ENCODE measurements at places on chromosomes 5 and 9.

DNA sequence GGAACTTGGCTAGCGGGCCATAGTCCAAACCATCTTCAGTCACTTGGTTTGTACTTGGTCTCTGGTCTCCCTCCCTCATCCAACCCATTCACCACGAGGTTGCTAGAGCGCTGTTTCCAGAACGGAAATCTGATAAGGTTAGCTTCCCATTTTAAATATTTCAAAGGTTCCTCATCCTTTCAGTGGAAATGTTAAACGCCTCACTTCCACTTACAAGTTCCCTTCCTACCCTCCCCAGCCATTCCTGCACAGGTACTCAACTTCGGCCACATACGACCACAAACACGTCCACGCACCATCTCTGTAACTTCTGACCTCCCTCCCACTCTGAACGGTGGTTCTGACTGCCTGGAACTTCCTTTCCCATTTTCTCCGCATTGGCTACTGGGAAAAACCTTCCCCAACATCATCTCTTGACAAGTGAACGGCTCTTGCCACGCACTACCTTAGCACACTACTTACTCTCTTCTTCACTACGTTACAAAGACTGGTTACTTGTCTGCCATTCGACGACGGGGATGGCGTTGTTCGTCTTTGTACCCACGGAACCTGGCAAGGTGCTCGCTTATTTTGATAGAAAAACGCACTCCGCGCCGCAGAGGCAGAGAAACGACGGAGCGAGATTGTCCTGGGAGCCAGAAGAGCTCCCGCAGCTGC lies 629 bp downstream of the CCNH start:
- DNase-seq, result peak; percentile 15

DNA sequence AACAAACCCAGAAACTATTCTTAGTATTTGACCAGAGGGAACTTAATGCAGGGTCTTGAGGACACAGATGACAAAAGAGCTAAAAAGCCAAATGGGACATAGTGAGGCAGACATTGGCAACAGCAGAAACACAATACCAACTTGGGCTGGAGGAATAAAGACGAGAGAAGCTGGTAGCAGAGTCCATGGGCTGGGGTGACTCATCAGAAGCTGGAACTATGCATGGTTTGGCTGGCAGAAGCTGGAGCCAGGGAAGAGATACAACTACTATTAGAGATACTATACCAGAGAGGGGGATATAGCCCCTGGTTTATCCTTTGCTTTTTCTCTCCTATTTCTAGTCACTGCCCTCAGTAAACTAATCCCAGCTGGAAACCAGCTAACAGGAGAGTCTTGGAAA lies 29.2 kb upstream of the DPYSL3 start:
- no peak for DNase-seq

DNA sequence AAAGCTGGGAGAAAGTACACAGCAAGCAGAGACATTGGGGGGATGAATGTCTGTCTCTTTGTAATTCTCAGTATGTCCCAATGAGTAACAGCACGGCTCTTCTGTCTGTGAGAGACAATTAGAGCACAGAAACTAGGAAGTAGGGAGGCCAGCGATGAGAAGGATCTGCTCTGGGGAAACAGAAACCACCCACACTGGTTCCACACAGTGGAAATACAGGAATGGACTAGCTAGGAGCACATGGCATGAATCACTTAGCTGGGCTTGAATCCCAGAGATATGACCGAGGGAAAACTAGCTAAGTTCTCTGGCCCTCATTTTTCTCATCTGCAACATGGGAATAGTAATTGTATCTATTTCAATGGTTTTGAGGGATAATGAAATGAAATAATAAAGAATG lies 895.9 kb downstream of the TLE4 start:
- DNase-seq, result no peak

GRCh38 chr9:99607842-99608448 lies 213.7 kb upstream of the NR4A3 start:
- DNase-seq, result no peak

DNA sequence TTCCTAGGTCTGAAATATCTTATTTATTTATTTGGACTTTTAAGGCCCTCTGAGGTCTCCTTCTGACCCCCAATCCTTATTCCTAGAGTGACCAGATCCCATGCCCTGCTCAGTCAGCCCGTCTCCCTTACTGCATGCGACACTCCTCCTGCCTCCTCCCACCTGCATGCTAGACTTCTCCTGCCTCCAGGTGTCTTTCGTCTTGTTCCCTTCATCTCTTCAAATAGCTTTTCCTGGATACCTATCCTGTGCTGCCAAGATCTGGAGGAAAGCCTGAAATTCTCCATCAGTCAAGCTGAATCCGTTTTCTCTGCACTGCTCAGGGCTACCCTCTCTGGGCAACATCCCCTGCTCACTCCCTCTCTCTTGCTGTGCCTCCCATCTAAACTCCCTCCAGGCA lies 81.0 kb downstream of the PRDM6 start:
- DNase-seq, result no peak

DNA sequence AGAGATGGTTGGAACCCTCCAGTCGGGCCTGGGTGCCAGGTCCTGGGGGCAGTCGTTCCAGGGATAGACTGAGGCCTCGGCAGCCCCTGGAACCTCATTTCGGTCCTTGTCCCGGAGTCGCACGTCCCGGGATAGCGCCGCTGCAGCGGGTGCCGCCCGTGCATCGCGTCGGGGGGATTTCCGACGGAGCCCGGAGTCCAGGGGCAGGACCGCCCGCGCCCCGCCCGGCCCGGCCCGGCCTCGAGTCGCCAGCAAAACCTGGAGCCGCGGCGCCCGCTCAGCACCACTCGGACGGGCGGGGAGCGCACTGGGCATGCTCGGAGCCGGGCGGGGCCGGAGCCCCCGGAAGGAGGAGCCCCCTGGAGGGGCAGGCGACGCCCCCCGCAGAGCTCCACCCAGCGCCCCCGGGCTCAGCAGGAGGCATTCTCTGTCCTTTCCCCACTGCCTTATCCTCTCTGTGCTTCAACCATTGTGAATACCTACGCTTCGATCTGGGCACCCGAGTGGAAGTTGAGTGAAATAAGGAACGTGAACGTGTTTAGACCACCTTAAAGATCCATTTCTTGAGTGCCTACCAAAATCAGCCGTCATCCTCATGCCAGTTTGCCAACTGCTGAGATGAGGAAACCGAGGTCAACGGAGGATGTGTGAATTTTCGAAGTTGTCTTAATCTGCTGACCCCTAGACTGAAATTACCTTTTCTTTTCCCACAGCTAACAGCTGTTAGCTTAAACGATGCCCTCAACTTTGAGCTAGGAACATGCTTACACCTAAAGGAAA lies 1.7 kb upstream of the PTPN3 start:
- DNase-seq, result no peak

DNA sequence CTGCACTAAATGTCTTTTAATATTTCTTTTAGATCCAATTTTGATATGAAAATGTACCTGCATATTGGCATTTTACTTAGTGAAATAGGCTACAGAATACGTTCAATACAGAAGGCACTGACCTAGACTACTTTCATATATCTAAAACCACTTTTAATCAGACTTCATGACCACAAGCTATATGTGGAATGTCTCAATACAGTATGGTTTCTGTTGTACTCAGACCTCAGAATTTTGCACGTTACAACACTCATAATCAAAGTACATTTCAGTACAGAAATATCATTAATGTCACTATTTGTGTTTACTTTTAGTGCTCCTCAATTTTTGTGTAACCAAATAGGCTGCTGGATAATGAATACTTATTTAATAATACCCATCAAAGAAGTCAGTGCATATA lies 74.8 kb downstream of the MEF2C start:
- no peak for DNase-seq

DNA sequence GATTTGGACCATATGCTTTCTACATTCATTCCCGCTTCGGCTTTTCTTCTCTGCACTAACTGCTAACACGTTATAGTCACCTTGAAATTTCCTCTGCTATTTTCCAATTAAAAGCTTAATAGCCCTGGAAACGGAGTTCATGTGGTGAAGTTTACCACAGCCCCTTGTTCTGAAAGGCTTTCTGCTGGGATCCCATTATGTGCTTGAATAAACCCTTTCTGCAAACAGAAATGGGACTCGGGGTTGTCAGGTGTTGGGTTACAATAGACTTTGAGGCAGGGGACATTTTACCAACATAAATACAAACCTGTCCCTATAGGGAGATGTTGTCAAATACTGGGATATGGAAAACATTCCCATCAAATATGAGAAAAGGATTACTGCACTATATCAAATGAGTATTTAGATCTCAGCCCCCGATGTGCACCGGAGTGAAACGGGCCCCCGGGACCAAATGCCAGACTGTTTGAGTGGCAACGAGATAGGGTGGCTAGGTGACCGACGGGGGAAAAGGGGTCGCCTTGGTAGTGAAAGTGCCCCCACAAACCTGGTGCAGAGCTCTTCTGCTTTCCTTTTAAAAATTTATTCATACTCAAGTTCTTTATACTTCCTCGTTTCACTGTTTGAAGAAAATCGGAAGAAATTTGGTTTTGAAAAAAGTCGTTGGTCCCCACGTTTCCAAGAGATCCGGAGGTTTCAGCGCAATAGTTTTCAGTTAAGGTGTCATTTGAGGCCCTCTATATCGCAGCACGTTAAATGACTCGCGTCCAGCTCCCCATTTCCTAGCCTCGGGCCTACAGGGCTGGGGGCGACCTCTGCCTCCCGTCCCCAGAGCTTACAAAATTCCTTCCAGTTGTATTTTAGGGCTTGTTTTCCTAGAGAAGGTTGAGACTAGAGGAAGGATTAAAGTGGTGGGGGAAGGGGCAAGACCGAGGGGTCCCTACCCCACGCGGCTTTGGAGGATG lies 2.1 kb upstream of the DMRT3 start:
- no peak for DNase-seq

DNA sequence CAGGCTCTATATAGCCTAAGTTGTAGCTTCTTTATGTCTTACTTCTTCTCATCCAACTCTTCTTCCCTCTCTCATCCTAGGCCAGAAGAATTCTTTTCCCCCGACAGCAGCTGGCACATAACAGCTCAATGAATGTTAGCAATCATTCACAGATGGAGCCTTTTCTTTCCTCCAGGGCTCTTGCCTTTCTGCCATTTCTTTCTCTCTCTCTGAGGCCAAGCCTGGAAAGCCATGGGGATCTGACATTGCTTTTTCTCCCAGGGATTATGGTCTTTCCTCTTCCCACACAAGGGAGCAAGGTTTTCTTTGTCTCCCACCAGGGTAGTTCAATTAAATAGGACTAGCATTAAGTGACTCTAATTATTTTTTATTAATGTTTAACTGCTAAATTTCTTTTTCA lies 20.5 kb downstream of the SMIM15 start:
- DNase-seq, result no peak

Measured in stimulated activated CD4-positive, alpha-beta T cell treated with anti-CD3 and anti-CD28 coated beads, Interleukin-1b, Interleukin-23, amount 100 ng/mL, for 24 hours (primary cell).